ENCODE measurements at places on chromosomes 1 and 21. TPM values are rescaled to one million over a fixed set of nuclear protein-coding genes. Genes with fewer than 3 reads are reported as not detected.

- DNase-seq: no peak
Observed at GRCh38 chr1:248823517-248824001, 2.2 kb downstream of the SH3BP5L start.

S100A16 gene
- 48.2 TPM for total RNA-seq

DNA sequence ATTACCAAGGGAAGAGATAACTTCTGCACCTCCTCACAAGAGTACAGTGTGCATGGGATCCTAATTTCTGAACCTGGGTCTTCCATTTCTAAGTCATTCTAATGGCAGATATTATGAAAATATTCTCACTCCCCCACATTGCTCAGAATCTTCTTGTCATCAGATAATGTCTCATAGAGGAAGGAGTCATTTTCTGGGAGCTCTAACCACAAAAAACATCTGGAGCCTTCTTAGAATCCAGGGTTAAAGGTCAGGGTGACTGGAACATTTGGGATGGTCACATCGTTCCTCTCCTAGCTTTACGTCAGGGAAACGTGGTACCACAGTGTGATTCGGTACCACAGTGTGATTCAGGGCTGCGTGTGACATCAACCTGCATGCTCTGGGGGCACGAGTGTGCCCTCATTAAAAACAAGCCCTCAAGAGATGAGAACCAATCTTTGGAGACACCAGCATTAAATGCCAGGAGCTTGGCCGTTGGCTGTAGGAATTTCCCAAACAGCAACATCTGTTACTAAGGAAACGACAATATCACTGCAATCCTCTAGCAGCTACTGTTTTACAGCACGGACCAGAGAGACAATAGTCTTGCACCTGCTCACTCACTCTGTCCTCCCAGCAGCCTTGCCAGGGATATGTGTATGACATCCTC, 179.1 kb downstream of the PSMG1 start:
- peak; percentile 41 for DNase-seq

GRCh38 chr1:226489718-226490425, 58.7 kb upstream of the STUM start:
- DNase-seq: no peak

RAB7B gene
- total RNA-seq: 4.5 TPM

TEX35 gene
- not detected for total RNA-seq

DNA sequence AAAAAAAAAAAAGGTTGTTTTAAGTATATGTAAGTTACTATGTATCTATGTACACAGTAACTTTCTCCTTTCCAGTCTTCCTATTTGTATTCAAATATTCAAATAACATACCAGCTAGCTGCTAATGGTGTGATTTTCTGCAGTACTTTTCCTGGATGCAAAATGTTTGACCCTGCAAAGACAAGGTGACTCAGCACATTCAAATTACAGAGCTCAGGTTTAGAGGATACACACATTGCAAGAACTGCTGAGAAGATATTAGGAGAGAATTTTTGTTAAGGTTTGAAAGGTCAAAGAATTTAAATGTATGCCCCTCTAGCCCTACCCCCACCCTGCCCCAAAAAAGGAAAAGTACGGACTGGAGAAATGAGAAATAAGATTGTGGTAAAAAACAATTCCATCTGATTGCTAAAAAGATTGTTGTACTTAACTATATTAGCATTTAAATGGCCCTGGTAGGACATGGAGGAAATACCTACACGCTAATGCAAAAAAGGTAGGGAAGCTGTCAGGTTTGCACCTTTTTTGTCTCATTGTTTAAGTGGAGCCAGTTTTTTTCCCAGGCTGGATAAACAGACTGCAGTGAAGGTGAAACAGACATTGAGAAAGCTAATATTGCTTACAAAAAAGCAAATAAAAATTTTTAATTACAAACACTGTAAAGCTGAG, 45.6 kb downstream of the ZNF281 start:
- no peak for DNase-seq

- DNase-seq: no peak
Observed at GRCh38 chr1:115295904-115296696, 41.9 kb downstream of the NGF start.

DNA sequence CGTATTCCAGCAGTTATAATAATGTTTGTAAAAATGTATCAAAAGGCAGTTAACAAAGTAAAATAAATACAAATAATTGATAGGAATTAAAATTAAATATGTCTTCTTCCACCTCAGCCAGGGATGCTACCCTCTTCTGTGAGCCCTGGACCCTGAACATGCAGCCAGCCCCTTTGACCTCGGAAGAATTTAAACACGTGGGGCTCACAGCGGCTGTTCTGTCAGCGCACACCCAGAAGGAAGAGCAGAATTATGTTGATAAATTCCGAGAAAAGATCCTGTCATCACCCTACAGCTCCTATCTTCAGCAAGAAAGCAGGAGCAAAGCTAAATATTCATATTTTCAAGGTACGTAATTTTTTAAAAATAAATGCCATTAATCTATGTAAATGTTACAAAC, 26.5 kb downstream of the UTS2 start:
- DNase-seq: no peak

GRCh38 chr1:30877205-30877912, 31.2 kb downstream of the SDC3 start:
- peak; percentile 88 for DNase-seq

DNA sequence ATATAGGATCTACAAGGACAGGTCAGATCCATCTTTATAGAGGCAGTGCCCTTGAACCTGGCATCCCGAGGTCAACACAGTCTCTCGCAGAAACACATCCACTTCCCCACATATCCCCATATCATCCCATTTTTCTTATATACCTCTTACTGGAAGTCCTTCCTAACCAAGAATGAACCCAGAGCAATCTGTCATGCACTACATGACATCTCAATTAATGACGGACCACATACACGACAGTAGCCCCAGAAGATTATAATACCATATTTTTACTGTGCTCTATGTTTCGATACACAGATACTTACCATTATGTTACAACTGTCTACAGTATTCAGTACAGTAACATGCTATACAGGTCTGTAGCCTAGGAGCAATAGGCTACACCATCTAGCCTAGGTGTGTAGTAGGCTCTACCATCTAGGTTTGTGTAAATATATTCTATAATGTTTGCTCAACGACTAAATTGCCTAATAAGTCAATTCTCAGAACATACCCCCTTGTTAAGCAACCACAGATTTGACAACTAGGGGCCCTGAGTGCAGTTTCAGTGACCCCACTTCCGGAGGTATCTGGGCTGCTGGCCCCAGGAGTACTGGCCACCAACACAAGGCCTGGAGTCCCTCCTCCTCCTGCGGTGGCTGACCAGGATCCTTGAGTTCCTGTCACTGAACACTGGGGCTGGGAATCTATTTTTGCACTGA, 28.1 kb downstream of the PTPN14 start:
- no peak for DNase-seq

- DNase-seq: peak; percentile 71
Observed at GRCh38 chr1:15028102-15028501, 125.4 kb upstream of the TMEM51 start.

DNA sequence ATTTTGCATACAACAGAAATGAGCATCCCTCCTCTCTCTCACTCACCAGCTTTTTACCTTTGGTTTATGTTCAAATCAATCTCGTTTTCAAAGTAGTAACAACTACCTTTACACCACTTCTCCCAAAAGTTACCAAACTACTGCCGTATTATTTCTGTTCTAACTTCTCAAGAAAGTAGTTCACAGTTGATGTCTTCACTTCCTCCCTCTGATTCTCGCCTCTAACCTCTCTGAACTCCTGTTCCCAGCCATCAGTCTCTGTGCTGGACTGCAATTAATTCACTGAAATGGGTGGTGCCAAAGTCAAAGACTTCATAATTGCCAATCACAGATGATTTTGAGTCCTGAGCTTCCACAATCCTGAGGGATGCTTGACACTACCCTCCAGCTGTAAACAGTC, 54.0 kb downstream of the ZNF281 start:
- DNase-seq: no peak

GRCh38 chr1:215543191-215543606, 23.9 kb upstream of the KCTD3 start:
- DNase-seq: no peak

- no peak for DNase-seq
Observed at GRCh38 chr1:15424981-15425380, 13.3 kb upstream of the CTRC start.

CASZ1 gene
- 37.6 TPM for total RNA-seq

HSPG2 gene
- total RNA-seq: 608 TPM

DNA sequence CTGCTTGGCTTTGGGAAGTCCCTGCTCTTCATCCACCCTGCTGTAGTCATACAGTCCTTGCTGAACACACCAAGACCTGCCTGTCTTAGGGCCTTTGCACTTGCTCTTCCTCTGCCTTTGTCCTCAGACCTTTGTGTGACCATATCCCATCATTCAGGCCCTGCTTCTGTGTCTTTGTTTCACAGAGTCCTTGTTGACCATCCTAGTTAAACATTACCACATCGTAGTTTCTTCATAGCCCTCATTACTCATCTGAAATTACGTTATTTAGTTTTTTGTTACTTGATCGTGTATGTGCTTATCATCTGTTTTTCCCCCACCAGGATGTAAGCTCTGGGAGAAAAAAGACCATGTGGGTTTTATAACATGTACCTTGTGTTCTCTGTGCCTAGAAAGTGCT, 18.3 kb upstream of the SPRR5 start:
- no peak for DNase-seq

DNA sequence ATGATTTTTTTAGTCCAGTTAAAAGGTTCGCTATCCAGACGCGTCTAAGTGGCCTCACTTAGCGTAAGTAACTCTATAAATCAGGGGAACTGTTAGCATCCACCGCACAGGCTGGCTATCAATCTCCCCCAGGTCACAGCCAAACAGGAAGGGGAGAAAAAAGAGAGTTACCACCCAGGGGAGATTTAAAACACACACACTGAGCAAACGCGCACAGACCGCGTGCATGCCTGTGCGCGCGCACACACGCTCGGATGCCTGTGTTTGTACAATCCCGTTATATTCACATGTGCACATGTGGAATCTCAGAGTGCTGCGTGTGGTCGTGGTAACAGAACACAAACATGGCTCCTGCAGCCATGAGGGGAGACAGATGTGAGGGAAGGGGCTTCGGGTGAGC, 125.4 kb downstream of the CASZ1 start:
- DNase-seq: no peak

MIER1 gene
- total RNA-seq: 19.9 TPM

DNA sequence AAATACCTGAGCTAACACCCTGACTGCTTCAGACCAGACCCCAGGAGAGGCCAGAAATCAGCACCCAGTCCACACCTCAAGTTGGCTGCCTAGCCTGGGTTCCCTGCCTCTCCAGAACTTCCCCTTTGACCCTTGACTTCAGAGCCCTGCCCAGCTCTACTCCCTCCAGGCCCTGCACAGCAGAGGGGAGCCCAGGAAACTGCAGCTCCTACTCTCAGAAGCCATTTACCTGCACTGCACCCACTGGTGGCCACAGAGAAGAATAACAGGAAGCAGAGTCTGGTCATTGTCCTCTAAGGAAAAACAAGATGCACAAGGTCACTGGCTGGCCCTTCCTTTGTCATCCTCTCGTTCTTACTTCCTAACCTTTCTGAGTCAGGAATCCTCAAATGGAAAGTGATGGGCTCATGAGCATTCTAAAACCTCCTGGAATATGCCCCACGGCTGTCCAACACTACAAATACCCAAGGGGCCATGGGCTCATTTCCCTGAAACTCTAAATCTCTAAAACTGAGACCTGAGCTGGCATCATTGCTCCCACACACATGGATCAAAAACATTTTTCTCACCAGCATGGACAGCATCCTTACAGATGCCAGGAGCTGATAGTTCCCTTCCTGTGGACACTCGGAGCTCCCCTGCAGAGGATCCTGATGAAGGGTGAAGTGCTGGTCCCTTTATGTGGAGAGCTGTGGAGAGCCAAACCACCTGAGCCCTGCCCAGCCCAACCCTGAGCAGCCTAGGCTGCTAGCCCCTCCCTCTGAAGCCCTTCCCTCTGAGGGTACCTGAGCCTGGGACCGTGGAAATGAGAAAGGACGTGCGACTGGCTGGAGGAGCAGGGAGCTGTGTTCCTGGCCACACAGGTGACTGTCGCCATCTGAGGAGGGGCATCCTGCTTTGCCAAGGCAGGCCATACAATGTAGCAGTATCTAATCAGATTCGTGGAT, at the start of gene ITLN2:
TSS of gene ITLN2 (minus strand) at position 652 of the 947 bp plus-strand sequence. CDS start at position 584, 68 bp downstream.
- DNase-seq: no peak

FCRL1 gene
- total RNA-seq: 0.12 TPM

GRCh38 chr1:181669246-181669645, 185.9 kb downstream of the CACNA1E start:
- no peak for DNase-seq

DNA sequence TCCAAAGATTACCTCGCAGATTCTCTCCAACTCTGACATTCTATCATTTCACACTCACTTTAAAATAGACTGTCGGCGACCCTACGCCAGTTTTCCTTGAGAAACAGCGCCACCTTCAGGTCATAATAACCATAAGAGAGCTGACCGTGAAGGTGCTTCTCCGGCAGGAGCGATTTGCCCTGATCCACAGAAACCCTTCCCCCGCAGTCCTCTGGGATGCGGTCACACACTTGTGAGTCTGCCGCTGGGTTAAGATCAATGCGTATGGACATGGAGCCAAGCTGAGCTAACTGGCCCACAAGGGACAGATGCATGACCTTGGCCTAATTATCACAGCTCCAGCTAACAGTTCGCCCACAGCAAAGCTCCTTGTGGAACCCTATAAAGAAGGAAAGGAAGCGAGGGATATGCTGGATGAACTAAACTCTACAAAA, 32.8 kb upstream of the IFNAR2 start:
- DNase-seq: peak; percentile 57

RAB13 gene
- total RNA-seq: 77.5 TPM

- no peak for DNase-seq
Observed at GRCh38 chr1:37012226-37012625, 22.1 kb downstream of the GRIK3 start.

ICOSLG gene
- total RNA-seq: 6.1 TPM
